ENCODE measurements at places on chromosomes 6 and 20.

DNA sequence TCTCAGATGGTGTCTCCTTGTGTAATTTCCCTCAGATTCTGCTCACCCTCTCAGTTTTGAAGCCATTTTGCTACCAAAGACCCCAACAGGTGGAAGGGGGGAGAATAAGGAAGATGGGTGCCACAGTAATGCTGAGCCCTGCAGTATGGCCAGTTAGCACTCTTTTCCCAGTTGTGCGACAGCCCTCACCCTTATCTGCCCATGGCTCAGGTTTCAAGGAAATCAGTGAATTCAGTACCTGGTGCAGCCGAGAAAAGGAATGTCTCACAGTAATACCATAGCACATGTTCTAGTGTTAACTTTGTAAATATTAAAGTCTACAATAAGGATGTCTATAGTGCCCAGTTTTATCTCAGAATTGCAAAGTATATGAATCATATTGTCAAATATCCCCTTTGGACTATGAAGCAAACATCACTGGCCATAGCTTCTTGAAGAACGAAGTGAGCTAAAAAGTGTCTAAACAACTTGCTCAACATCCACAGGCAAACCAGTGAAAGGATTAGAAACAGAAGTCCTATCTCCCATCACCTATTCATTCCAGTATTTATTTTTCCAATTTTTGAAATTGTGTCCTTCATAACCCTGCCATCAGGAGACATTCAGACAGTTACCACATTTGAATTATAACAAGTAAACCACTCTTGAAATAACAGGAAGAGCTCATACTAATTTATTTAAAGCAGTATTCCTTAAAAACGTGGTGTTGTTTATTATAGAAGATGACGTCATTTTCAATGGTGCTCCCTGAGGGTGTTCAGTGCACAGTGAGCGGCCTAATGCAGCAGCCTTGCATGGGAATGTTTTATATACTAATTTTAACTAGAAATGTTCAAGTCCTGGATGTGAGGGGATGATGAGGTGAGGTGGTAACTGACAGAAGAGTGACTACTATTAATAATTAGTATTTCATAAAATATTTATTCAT is 366.2 kb downstream of the TFAP2A start:
- no peak for DNase-seq

- peak; percentile 74 for DNase-seq
Observed at GRCh38 chr6:90940812-90941481, 354.1 kb upstream of the MAP3K7 start.

DNA sequence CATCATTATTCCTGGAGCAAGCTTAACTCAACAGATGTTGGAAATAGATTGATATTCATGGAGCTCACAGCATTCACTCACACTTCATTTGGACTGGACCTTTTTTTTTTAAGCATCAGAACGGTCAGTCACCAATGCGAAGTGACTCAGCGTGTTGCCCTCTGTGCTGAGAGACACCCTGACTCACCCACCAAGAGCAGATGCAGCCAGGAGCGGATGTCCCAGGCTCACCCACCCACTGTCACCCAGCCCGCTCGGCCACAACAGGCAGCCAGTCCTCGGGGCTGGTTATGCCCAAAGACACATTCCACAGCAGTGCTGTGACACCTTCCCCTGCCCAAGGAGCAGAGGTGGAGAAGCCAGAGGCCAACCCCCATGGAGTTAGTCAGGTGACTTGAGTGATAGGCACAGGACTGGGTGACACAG is 15.7 kb downstream of the RNASET2 start:
- DNase-seq = no peak

GRCh38 chr20:37356387-37356786 is 10.4 kb downstream of the SRC start:
- DNase-seq = no peak

GRCh38 chr6:52376763-52377162 is 14.8 kb downstream of the PAQR8 start:
- DNase-seq = no peak

GRCh38 chr6:43974643-43975230 is 152.5 kb downstream of the MRPL14 start:
- DNase-seq = no peak

GRCh38 chr6:61950811-61951210 is 335.2 kb downstream of the KHDRBS2 start:
- DNase-seq = no peak

DNA sequence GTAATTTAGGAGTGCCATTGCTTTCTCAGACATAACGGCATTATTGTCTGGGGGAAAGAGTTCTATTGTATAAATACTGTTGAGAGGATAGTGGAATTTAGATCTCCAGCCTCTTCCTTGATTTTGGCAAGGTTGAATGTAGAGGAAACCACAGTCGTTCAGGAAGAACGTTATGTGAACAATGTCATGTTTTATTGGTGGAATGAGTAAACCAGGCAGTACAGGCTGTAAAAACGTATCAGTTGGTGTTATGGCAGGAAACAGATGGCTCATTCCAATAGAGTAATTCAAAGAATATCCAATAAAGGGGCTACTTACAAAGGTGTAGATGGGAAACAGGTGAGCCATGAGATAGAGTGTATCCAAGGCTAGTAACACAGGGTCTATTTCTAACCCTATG is 123.6 kb upstream of the SLC35B3 start:
- DNase-seq = no peak

GRCh38 chr20:50346374-50347283 is 156.0 kb downstream of the CEBPB start:
- DNase-seq = peak; percentile 92

- no peak for DNase-seq
Observed at GRCh38 chr6:130026859-130027258, 8.5 kb downstream of the L3MBTL3 start.

GRCh38 chr6:18579869-18580268 is 192.7 kb downstream of the RNF144B start:
- DNase-seq = no peak

DNA sequence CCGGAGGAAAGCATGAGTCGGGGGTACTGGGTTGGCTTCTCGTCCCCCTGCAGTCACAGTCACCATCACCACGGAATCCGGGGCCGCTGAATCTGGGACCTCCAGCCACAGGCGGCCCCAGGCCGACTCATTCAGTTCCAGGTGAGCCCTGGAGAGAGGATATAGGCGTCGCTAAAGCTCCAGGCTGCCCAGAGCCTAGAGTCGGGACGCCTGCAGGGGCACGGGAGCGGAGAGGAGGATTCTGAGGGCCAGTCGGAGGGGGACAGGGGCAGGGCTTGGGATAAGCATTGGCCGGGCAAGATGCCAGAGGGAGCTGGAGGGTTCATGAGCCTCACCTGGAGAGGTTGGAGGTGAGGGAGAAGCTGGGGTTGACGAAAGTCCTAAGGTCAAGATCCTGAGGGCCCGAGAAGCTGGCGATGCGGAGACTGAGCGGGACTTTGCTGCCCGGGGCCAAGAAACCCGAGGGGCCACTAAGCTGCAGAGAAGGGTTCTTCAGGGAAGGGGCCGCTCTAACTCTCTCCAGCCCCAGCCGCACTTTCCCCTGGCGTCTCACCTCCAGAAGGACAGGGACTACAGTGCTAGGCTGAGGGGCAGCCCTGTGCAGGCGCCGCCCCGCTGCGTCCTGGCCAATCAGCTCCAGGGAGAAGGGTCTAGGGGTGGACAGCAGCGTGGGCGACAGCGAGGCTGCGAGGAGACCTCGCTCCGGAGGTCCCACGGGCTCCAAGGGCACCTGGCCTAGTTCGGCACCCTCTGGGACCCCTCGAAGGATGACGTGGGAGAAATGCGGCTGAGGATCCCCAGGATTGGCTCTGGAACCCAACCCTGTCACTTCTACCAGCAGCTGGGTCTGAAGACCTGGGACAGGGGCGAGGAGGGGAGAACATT is 3.7 kb downstream of the SAPCD1 start:
- DNase-seq = no peak

DNA sequence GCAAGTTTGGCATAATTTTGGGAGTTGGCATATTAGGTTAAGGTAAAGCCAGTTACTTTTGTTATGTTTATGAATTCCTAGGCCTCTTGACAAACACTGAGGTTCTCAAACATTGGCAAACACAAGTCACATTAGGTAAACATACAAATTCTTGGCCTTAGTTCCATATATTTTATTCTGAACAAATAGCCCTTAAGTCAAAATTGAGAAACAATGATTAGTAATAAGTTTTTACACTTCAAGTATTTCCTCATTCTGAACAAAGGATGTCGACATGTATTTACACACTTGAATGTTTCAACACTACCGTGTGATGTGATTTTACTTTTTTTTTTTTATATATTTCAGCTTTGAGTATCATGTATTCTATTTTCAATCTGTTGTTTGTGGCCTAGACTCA is 3.8 kb upstream of the ECHDC1 start:
- DNase-seq = no peak

GRCh38 chr20:57370316-57370715 is 19.3 kb downstream of the RAE1 start:
- DNase-seq = no peak

- DNase-seq = peak; percentile 46
Observed at GRCh38 chr6:142187209-142187608, 40.1 kb downstream of the VTA1 start.

DNA sequence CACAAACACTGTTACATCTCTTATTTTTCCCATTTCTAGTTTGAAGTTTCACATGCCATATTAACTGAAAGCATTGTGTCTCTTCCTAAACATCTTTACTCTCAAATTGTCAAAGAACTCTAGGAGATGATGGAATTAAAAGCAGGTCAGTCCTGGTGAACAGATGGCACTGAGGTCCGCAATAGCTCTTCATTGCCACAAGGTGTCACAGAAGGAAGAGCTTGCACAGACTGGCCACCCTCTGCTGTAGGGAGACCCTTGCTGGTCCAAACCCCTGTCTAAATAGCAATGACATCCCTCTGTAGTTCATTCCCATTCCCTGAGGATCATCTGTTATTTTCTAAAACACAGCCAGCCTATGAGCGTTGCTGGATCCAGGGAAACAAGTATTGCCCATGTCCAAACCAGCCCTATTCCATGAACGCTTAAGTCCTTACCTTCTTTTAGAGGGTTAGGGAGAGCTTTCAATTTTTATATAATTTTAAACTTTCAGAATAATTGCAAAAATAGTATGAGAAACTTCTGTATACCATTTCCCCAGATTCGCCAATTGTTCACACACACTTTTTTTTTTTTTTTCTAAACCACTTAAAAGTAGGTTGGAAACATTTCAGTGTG is 10.1 kb upstream of the HDAC2 start:
- DNase-seq = peak; percentile 39

DNA sequence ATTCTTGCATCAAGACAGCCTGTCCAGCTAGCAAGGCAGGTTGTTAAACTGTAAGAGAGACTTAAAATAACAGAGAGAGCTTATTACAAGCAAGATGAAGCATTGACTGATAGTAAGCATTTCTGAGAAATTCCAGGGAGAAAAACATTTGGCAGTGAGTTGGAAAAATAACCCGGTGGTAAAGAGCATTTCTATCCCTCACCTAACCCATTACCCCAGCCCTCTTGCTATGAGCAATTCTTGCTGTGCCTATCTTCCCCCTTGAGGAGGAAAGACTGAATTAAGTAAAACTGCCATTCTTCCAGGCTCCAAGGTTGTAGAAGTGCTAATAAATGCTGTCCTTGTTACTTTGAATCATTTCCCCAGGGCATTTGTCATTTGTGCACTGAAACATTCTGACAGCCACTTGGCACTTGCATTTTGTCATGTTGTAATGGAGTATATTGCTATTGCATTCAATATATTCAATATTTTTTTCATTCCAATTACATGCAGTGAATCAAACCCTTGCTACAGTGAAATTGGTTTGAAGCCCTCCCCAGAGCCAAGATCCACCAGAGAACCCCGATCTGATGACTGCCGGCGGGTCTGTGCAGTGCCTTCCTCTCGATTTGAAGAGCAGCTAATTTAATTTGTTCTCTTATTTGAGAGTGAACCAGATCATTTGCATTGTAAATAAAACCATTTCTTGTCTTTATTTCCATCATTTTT is 291.1 kb downstream of the HIVEP2 start:
- no peak for DNase-seq

DNA sequence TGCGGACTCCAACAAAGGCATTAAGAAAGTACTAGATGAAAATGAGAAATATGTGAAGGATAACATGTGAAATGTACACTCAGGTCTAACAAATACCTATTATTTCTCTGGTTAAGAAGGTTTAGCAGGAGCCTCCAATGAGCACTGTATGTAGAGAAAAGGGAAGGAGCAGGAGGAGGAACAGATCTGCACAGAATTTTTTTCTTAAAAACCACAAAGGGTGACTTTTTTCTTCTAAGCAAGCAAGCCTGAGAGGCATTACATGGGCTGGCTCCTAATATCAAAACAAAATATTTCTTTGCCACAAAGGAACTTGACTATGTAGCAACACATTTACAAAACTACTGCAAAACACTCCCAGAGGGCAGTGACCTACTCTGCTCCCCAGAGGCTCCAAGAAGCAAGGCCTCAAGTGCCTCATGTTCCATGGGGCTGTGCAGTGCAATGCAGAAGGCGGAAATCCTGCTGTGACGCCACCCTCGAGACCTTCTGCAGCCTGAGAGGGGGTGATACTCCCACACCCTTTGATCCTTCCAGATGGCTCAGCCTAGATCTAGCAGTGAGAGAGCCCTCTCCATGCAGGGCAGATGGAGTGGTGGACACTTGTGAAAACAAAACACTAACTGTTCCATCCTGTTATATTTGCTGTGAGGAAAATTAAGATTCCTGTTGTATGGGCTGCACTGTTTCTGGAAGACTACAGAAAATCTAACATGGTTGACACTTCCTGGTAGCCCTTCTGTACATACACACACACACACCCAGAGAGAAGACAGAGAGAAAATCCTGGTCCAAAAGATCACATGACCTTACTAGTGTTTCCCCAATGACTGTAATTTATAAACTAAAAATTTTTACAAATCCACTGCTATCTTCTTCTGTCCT is 36.0 kb upstream of the SMIM29 start:
- no peak for DNase-seq
